ENCODE measurements at places on chromosomes 11 and 22.

DNA sequence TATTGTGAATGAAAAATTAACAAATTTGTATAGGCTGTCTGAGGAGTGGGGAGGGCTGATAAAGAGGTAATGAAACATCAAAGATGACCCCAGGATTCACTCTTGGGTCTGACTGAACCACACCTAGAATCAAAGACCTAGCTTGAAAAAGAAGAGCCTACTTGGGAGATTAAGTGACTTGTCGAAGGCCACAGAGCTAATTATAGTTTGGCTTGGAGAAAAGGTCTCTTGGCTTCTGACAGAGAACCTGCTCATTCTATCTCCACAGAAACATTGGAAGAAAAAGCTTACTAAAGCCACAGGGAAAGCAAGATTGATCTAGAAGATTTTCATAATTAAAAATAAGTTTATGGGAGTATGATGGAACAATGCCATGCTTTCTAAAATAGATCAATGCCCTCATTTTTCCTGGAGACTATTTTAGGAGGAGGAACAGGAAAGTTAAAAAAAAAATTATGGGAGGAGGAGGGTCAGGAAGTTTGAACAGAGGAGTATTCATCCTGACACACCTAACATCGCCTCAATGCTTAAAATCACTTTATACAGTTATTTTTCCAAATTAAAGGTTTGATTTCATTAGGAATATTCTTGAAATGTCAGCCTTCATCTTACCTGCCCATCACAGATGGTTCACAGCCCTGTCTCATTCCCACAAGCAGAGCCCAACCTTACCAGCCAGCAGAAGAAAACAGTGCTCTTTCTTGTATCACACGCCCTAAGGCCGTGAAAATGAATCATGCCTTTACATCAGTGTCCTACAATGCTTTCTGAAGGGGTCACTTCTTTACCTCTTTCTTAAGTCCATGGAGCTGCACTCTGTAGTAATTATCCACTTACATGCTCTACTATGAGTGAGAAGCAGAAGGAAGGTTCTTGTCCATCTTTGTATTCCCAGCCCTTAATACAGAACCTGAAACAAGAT lies 231.1 kb upstream of the MPPED2 start:
- no peak for DNase-seq

GRCh38 chr22:29393019-29393608 lies 4.7 kb upstream of the AP1B1 start:
- DNase-seq: no peak

DNA sequence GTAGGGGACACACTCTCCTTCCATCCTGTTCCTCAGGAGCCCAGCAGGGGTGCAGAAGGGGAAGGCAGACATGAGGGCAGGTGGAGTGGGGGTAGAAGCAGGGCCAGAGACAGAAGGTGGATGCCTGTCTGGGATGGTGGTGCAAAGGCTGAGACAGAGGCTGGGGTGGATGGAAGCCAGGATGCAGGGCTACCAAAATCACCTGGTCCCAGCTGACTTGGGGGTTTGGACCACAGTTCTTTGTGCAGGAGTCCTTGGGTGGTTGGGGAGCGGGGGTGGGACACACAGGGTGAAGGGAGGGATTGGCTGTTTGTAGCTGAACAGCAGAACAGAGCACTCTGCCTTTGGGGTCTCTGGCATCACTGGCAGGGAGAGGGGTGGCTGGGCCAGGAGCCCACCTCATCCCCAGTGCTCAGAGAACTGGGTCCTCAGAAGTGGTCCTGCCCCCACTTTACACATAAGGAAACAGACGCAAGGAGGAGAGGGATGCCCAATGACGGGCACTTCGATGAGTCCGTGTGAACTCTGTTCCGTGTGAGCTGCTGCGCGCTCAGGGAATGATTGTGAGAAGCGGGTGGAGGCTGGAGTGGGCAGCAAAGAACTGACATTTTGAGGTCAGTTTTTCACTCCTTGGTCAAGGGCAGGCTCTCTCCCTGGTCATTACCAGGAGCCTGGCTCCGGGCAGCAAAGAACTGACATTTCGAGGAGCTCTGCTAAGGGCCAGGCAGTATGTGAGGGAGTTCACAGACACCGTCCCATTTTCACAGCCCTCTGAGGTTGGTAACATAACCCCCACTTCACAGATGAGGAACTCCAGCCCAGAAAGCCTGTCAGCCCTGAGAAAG lies 1.9 kb downstream of the TAGLN start:
- no peak for DNase-seq

DNA sequence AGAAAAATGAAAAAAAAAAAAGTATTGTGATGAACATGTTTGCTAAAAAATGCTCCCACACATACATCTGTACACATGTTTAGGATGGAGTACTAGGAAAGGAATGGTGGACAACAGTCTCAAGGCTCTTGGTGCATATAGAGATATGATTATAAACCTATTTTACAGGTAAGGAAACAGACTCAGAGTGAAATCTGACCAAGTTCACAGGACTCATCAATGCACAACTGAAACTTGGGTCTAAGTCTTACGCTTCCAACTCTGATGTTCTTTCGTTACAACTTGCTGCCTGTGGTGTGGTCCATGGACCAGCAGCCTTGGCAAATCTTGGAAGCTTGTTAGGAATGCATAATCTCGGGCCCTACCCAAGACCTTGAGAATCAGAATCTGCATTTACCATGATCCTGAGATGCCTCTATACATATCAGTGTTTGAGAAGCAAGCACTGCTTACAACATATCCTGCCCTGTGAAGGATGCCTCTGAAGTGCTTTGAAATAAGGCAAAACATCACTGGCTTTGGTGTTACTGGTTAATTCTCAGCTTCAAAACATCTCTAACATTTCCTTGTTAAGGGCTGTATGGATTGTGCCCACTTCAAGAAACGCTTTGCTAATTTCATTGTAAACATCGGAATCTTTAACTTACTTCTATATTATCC lies 39.9 kb upstream of the NUP160 start:
- no peak for DNase-seq

- DNase-seq: no peak
Observed at GRCh38 chr22:50473855-50474671, 772 bp downstream of the SBF1 start.

GRCh38 chr22:42468841-42469240 lies 36.6 kb upstream of the NFAM1 start:
- DNase-seq: no peak

GRCh38 chr11:134207538-134208239 lies 16.1 kb downstream of the NCAPD3 start:
- no peak for DNase-seq
